ENCODE measurements at places on chromosomes 6 and 20.

DNA sequence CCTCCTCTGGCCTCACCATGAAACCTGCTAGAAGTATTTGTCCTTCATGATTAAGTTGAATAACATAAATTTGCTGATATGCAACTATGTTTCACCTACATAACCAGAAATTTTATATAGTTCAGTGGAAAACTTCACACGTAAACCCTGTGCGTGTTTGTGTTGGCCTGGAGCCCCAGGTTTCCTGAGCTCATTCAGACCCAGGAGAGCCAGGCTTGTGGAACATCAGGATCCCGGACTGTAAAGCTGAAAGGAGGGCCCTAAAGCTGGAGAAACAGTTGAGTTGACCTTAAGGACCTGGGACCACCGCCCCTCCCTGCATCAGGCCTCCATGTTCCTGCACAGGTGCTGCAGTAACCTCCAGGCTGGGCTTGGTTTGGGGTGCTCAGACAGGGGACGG is 3.1 kb upstream of the SPATS1 start:
- DNase-seq: no peak

DNA sequence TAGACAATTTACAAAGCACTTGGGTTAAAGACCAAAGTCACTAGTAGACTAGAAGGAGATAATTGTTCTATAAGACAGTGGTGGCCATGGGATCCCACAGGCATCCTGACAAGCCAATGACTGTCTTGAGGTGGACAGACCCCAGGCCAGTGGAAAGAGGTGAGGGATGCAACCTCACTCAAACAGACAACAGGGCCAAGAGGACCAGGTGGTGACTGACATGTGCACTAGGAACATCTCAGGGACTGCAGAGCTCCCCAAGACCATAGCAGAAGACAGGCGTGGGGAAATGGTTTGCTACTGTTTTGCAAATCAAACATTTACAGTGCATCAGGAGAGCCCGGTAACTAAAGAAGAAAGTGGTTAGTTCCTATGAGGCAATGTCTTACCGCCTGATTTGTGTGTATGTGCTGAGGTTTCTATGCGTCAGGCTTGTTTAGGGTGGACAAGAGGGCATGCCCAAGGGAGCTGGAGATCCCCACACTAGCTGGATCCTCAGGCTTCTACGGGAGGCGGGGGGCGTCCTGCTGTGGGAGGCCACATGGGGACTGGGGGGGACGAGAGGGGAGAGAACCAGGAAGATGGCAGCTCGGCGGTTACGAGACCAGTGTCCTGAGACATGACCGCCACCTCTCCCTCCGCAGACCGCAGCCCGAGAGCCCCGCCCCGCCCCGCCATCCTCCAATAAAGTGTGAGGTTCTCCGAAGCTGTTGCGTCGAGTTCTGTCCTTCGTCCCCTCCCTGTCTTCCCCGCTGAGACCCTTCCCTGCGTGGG is 623 bp upstream of the MRPS26 start:
- DNase-seq: no peak

- DNase-seq: peak; percentile 64
Measured at GRCh38 chr6:112202639-112203341, 51.6 kb downstream of the LAMA4 start.

GRCh38 chr20:32152421-32153155 is 43.1 kb downstream of the TM9SF4 start:
- DNase-seq: no peak

DNA sequence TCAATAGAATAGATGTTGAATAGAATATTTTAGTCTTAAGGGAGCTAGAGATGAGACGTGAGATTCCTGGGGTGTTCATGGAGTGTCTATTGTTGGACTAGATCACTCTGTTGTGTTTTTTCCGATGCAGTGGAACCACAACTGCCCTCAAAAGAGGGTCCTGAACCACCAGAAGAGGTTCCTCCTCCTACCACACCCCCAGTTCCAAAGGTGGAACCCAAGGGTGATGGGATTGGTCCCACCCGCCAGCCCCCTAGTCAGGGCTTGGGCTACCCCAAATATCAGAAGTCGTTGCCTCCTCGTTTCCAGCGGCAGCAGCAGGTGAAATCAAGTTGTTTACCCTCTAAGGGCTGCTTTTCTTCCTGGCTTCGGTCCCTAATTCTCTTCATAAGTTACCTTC is 8.5 kb downstream of the PRRC2A start:
- no peak for DNase-seq

- no peak for DNase-seq
Measured at GRCh38 chr6:146673069-146673468, 74.3 kb downstream of the ADGB start.

DNA sequence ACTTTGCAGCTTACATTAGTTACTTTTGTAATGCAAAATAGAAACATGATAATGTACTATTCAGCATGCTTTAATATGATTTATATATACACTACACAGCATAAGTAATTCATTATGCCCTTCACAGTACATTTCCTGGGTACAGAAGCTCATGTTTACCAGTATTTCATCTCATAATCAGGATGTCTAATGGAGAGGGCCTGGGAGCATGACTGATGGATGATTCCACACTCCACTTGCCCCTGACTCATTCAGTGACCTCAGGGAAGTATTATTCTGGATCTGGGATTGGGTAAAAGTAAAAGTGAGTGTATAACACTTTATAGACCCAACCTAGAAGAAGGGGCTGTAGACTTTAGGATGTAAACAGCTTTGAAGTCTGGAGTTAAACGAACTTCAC is 31.4 kb upstream of the BACH2 start:
- DNase-seq: peak; percentile 13

Data from Panc1 (cell line).